ENCODE measurements at places on chromosomes 4 and X. TPM values are rescaled to one million over a fixed set of nuclear protein-coding genes. Genes with fewer than 3 reads are reported as not detected.

DNA sequence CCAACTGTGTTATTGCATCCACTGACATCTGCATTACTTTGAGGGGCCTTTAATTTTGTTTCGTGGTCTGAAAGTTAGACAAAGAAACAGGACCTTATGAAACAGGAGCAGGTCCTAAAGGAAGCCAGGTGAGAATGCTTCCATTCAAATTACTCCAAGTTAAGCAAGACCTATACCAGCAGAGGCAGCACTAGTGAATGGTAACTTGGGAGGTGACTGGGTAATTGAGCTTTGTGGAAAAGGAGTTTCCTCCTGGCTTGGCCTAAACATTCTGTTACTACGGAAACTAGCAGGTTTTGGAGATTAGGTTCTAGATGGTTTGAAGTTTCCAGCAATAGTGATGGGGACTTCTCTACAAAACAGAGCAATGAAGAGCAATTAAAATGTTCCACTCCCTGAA, 173.5 kb downstream of the NKX6-1 start:
- no peak for DNase-seq

GLRA2 gene
- total RNA-seq, result not detected

BANK1 gene
- not detected for total RNA-seq

SPIN2B gene
- total RNA-seq, result 7.0 TPM

DUX4 gene
- total RNA-seq, result not detected

All from activated CD4-positive, alpha-beta T cell treated with anti-CD3 and anti-CD28 coated beads for 36 hours (primary cell).